Activated CD4-positive, alpha-beta T cell treated with anti-CD3 and anti-CD28 coated beads, Interleukin-2, amount 10 ng/mL, durations not matched to agents 24 days and 14 days (primary cell): ENCODE measurements at places on chromosomes 4 and X.

- no peak for DNase-seq
These were observed 128.7 kb downstream of the CCNB3 start for GRCh38 chrX:50333308-50333707.

- no peak for DNase-seq
These were observed 4.5 kb downstream of the DDX60L start for GRCh38 chr4:168475745-168476144.

DNA sequence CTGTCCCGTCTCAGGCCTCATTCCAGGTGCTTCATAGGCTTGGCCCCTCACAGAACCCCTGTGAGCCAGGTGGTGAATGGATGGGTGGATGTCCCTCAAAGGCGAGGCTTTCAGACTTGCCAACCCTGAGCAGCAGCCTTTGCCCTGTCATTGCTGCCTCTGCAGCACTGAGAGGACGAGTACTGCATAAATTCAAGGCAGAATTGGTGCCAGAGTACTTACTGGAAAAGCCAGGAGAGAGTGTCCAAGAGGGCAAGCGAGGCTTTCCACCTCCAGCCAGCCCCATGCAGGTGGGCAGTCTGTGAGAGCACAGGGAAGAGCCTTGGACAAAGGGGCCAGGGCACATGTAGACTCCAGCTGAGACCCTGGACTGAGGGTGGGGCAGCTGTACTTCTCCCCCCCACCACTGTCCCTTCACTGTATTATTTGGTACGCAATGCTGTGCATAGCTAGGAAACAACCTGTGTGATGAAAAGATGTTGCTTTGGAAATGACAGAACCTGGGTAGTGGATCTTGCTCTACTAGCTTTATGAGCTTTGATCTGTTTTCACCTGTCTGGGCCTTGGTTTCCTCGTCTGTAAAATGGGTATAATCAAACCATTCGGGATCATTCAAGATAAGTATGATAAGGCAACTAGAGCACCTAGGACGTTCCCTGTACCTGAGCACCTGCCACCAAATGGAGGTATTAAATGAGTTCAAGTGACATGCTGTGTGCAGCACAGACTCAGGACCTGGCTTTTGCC is 224.9 kb upstream of the PSAPL1 start:
- DNase-seq = no peak

GRCh38 chrX:67523932-67524331 is 19.9 kb upstream of the AR start:
- no peak for DNase-seq

DNA sequence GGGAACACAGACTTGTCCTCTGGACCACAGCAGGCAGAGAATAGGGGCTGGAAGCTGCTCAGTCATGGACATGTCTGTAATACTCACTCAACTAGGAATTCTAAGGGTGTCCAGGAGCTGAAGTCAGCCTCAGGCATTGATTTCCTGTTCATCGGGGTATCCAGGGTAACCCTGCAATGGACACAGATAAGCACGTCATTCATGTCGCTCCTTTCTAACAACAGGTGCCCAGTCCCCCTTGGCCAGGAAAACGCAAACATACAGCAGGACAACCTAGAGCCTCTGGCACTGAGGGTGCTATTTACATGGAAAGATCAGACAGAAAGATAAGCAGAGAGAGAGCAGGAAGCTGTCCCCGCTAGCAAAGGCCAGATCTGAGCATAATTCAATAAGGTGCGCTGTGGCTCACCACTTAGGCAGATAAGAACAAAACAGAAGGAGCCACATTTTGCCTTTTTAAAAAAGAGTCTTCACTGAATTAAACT is 21.3 kb downstream of the QDPR start:
- no peak for DNase-seq

- no peak for DNase-seq
These were observed 71.5 kb downstream of the ARHGEF9 start for GRCh38 chrX:63713526-63713925.

DNA sequence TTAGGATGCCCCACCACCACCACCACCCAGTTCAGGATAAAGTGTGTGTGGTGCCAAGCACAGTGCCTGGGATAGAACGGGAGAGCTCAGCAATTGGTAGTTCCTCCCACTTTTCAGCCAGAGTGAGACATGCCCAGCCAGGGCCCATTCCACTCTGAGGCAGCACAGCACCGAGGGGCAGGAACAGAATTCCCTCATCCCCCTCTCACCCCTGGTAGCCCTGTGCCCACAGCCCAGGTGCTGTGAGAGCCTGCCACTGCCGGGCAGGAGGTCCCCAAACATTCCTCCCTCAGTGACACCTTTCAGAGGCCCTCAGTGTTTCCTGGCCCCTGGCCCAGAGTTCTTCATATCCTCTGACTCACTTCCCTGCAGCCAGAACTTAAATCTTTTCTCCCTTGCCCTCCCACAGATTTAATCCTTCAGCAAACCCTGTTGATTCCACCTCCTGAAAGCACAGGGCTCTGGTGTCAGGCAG is 8.1 kb downstream of the RIPPLY1 start:
- DNase-seq = no peak

GRCh38 chrX:100975212-100975611 is 5.7 kb downstream of the ARL13A start:
- no peak for DNase-seq

DNA sequence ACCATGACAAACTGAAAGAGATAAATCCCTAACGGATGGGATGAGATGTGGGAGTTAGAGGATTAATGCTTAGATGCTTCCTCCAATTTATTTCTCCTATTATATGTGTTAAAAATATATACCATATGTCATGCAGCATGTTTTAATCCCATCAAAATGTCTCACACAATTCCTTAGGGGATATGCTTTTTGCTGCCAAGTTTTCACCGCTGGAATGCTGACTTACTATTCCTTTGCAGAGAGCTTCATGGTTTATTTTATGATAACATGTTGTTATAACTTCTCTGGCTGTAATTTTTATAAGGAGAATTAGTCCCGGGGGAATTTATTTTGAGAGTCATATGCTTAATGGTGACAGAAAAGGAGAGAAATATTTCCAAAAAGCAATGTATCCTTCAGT is 670.3 kb downstream of the IL1RAPL1 start:
- DNase-seq = no peak
